ENCODE measurements at places on chromosomes 1 and 21.
A peak's percentile ranks its signal among the peaks of the same experiment; 100 is the strongest.

- DNase-seq: no peak
Observed at GRCh38 chr1:54314696-54315095, 91.5 kb downstream of the SSBP3 start.

DNA sequence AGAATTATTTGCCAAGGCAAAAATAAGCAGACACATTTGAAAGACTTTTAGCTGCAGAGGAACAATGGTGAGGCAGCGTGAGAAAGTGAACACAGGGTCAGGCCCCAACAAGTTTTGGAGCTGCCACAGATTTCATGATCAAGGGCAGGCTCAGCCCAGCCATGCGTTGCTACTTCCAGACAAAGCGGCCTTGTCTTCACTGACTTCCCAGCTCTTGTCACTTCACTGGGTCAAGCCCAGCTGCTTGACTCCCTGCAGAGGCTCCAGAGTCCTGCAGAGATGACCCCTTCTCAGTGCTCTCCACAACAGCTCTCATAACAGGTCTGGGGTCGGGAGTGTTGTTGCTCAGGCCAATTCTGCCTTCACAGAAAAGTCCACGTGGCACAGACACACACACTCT is 35.8 kb downstream of the HHAT start:
- DNase-seq: no peak

DNA sequence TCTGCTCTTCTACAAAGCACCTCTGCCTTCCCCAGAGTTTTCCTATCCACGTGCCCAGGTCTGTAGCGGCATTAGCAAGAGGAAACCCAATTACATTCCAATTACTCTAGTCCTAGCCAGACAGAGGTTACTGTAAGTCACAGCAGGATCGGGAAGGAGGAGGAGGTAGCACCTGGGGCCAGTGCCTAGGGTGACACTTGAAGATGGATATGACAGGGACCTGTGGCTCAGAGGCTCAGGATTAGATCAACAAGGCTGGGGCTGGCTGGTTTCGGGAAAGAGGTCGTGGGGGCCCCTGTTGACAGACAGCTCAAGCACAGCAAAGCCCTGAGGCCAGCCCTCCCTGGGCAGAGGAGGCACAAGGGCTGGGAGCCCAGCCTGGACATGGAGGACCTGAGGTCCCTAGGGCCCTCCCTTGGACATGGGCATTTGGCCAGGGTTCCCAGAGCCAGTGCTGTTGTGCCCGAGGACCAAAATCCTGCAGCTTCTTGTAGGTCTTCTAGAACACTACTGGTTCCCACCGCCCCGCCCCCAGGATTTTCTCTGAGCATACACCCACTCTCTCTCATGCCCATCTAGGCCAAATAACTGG is 3.0 kb upstream of the HCRTR1 start:
- DNase-seq: no peak

GRCh38 chr1:230972855-230973271 is 5.8 kb downstream of the TTC13 start:
- DNase-seq: peak; percentile 36

DNA sequence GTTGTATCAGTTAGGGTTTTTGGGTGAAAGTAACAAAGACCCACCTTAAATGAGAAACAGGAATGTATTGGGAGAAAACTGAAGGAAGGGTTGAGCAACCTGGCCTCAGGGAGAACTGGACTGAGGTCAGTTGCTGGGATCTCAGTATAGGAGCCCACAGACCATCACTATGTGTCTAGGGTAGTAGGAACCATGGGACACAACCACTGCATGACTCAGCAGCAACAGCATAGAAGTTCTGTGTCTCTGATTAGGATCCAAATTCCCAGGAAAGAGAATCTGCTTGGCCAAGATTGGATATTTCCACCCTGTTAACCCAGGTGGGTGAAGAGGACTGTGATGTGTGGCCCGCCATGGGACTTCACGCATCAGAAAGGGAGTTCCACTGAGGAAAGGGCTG is 102.2 kb upstream of the RAB3GAP2 start:
- no peak for DNase-seq

- DNase-seq: no peak
Observed at GRCh38 chr1:116916533-116917445, 7.1 kb downstream of the PTGFRN start.

DNA sequence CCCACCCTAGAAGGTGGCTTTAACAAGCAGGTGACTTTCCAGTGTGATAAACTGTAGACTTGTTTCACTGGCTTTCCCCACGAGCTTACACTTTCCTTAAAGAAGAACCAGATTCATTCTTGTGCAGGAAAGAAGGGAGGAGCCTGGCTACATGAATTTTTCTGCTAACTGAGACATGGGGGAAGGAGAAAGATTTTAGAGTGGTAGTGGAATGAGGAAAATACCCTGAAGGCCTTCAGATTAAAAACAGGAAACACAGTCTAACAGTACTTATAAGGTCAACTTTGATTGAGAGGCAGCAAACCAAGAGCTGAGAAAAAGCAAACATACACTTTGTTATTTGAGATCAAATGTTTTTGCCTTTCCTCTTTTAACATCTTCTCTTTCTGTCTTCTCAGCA is 640.9 kb upstream of the PLXNA2 start:
- DNase-seq: no peak

DNA sequence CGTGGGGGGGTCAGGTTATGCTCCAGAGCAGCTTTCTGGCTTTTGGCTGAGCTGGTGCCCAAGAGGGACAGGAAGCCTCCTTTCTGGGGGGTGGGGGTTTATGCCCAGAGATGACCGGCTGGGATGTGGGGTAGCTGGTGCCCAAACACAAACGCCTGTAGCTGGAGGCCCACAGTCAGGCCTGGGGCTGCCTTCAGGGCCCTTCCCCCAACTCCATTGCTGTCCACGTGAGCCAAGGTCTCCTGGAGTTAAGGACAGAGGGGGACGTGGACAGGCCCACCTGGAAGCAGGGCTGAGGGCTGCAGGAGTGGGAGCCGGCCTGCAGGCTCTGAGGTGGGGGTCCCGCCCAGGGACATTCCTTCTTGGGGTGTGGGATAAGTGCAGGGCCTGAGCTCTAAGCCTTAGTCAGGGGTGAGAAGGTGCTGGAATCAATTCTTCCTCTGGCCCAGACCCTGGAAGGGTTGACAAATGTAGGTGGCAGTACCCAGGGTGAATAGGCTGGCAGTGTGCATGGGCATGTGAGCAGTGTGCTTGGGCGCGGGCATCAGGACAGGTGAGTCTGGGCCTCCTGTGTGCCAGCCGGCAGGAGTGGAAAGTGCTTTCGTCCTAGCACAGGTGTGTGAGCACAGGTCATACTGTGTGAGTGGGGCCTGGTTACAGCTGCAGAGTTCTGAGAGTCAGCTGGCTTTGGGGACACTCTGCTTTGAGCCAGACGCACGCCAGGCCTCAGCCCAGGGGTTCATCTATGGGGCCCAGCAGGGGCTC is 6.8 kb downstream of the CPLANE2 start:
- DNase-seq: no peak

DNA sequence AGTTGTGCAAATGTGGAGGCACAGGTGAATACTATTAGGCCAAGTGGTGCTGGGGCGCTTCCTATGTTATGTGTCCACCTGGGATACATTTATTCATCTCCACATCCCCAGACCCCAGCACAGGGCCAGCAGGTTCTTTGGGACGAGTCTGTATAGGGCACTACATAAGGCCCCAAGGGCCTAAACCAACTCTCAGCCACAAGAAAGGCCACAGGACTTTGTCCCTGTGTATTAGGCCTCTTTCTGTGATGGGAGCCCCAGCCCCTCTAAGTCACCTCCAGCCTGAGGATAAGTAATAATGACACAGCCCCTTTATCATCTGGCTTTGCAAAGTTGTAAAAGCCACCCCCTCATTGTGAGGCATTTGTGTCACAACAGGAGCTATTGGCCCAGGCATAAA is 79.2 kb upstream of the CD1D start:
- DNase-seq: no peak

GRCh38 chr1:224739303-224739996 is 123.3 kb downstream of the CNIH3 start:
- DNase-seq: no peak

- no peak for DNase-seq
Observed at GRCh38 chr1:174276087-174276486, 116.8 kb downstream of the RABGAP1L start.

DNA sequence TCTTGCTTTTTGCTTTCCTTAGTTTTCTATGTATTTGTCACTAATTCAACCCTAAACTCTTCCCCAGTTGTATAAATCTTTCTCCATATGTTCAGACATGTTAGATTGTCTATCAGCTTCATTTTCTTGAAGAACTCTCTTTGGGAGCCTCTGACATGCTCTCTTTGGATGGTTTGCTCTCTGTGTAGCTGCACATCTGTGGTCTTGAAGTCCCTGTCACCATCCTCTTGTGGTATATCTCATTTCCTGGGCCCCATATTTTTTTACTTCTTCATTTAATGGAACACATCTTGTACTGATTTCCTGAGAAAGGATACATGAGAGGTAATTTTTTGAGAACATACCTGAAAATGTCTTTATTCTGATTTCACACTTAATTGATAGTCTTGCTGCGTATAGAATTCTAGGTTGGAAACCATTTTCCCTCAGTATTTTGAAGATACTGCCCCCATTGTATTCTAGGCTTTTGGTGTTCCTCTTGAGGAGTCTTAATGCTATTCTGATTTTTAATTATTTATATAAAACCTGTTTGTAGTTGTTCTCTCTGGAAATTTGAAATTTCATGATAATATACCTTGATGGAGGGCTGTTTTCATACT is 72.6 kb downstream of the ST3GAL3 start:
- DNase-seq: no peak

- no peak for DNase-seq
Observed at GRCh38 chr1:18580691-18581419, 49.8 kb upstream of the PAX7 start.

- DNase-seq: no peak
Observed at GRCh38 chr1:242033447-242033846, 34.5 kb upstream of the MAP1LC3C start.

- no peak for DNase-seq
Observed at GRCh38 chr1:3109355-3109754, 40.4 kb downstream of the PRDM16 start.

GRCh38 chr1:56933606-56934005 is 32.2 kb downstream of the C8B start:
- DNase-seq: no peak

DNA sequence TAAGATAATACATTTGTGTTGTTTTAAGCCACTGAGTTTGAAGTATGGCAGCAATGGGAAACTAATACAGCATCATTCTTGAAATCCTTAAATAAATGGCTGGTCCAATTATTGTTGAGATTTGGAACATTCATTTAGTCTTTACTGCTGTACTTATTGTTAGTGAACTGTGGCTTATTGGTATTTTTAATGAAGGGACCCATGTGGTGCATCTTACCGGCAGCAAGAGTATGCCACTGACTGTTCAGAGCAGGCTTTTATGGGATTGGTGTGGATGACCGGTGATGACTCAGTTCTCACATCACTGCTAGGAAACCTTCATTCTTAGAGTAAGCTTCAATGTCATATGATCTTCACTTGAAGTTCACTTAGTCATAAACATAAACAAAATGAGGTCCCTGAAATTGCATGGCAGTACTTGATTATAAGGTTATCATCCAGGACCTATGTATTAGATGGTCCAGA is 31.5 kb downstream of the PRKAA2 start:
- no peak for DNase-seq

DNA sequence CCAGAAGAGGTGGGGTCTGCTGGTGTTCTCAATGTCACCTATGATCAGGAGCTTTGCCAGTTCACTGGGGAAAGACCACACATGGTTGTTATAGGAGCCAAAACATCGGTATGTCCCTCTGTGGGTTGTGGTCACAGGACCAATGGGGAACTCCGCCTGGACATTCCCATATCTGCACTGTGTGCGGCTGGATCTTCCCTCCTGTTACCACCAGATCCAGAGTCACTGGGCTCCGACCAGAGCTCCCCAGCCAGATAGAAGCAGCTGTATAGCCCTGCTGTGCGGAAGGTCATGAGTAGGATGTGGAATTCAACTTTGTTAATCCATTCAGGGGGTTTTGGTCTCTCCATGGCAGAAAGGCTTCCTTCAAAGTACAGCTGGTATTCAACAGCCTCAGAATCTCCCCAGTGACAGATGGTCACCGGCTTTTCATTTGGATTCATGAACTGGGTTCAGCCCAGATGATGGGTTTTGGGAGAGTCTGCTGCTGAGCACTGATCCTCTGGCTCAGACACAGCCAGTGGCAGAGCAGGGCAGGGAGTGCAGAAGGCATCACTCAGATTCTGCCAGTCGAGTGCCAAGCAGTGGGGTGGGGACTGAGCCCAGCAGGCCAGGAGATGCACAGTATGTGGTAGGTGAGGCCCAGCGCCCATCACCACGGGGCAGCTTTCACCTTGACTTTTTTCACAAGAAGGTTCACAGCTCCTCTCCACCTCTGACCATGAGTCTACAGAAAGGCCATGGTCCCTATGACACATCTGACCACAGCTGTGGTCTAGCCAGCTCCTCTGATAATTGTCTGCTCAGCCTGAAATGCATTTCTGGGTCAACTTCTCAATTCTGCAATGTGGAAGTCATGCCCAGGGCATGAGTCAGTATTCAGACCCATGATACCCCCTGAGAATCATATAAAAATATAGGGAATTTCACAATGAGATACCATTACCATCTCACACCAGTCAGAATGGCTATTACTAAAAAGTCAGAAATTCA is 2.9 kb upstream of the SHCBP1L start:
- no peak for DNase-seq

DNA sequence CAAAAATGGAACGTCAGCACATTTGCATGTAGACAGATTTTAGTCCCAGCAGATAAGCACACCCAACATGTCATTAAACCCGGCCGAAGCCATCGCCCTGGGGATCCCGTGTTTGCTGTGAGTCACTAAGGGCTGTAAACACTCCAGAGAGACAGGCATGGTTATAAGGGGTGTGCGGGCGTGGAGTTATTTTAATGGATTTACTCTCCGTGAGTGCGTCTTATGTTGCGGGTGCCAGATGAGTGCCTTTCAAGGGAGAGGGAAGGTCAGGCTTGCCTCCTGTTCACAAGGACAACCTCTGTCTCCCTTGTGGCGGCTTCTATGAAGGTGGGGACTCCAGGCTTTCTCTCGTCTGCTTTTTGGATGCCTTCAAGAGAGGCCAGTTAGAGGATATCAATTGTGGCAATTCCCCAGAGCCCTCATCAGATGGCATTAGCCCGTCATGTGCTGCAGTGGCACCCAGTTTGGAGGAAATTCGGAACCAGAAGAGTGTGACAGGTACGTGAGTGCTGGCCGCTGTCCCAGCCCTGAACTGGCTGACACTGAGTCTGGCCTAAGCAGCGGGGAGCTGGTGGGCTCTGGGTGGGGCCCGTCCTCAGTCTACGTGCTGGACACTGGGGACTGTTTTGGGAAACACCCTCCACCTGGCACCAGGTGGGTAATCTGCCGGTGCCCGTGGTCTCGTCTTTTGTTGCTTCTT is 223.8 kb upstream of the TMEM51 start:
- DNase-seq: no peak

DNA sequence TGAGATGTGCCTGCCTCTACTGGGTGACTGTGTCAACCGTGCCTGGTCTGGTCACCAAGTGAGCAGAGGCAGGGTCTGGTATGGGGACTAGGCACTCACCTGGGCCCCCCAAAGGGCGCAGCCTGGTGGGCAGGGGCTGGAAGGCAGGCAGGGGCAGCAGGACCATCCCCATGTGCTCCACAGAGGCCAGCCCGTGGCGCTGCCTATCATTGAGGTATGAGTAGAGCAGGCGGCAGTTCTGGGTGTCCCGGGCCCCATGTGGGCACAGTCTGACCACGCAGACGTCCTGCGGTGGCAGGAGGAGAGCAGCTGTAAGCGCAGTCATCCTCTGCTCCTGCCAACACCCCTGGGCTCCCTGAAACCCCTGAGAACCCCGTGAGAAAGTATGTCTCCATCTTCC is 23.7 kb downstream of the SPOCD1 start:
- DNase-seq: no peak

GRCh38 chr1:212752252-212752933 is 39.2 kb downstream of the NSL1 start:
- DNase-seq: no peak

- DNase-seq: no peak
Observed at GRCh38 chr1:234529095-234529949, 50.3 kb upstream of the TARBP1 start.

Data from activated T-cell treated with anti-CD3 and anti-CD28 coated beads for 24 hours (primary cell).